ENCODE measurements at places on chromosomes 13 and 19. TPM values are rescaled to one million over a fixed set of nuclear protein-coding genes. Genes with fewer than 3 reads are reported as not detected.
A peak's percentile ranks its signal among the peaks of the same experiment; 100 is the strongest.

GRCh38 chr19:41925208-41926003, 2.8 kb downstream of the ERFL start:
- no peak for DNase-seq

DNA sequence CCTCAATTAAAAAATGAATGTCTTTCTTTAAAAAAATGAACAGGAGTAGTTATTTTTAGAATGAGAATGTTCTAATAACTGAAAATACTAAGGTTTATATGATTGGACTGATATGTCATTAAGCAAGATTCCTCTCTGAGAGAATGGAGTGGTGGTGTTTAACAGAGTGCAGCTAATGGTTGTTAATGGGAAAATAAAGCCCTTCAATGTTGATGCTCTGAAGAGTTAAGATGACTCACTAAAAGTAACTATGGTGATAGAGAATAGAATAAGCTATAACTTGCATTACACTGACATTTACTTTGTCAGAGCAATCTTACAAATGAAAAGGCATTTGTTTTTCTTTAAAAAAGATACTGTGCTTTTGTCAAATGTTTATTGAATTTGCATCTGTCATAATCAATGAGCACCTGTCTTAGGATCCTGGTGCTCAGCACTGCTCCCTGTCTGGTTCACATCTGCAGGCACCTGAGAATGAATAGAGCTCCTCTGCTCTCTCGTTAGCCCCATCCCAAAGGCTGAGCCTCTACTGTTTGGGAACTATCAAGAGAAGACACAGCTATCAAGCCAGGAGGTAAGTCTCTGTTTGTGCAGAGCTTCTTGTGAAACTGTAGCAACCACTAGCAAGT, 15.1 kb downstream of the PABPC3 start:
- no peak for DNase-seq

GRCh38 chr19:15316498-15316897, 15.8 kb downstream of the BRD4 start:
- no peak for DNase-seq

- DNase-seq, result no peak
Measured at GRCh38 chr13:26589226-26589625, 31.7 kb downstream of the WASF3 start.

GRCh38 chr19:3725640-3726310, 17.6 kb downstream of the TJP3 start:
- peak; percentile 66 for DNase-seq

- no peak for DNase-seq
Measured at GRCh38 chr13:30587739-30588138, 30.0 kb upstream of the USPL1 start.

DNA sequence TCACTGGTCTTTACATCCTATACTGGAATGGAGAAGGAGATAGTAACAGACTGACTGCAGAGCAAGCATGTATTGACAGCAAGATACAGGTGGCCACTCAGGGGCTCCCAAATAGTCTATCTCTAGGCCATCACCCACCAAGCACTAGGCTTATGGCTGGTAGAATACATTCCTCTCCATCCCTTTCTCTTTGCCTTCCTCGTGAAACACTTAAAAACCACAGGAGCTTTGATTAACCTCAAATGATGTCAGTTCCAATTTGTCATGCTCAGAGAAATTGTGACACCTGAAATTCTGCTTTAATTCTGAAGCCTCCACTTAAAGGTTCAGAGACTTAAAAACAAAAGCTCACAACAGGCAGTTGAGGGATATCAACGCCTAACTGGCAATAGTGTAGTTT, 17.2 kb downstream of the ENOX1 start:
- DNase-seq, result no peak

DNA sequence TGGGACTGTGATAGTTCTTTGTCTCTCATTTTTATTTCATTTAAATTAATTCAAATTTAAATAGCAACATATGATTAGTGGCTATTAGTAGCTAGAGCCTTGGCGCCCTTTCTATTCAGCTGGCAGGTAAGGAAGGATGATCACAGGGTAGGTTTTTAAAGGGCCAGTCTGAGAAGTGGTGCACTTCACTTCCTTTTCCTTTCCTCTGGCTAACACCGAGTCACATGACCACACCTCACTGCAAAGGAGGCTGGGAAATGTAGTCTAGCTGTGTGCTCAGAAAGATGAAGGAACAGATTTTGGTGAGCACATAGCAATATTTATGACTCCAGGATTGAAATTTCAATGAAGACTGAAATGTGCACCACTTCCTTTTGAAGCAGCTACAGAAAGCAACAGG, 128.7 kb downstream of the TSHZ3 start:
- DNase-seq, result no peak

DNA sequence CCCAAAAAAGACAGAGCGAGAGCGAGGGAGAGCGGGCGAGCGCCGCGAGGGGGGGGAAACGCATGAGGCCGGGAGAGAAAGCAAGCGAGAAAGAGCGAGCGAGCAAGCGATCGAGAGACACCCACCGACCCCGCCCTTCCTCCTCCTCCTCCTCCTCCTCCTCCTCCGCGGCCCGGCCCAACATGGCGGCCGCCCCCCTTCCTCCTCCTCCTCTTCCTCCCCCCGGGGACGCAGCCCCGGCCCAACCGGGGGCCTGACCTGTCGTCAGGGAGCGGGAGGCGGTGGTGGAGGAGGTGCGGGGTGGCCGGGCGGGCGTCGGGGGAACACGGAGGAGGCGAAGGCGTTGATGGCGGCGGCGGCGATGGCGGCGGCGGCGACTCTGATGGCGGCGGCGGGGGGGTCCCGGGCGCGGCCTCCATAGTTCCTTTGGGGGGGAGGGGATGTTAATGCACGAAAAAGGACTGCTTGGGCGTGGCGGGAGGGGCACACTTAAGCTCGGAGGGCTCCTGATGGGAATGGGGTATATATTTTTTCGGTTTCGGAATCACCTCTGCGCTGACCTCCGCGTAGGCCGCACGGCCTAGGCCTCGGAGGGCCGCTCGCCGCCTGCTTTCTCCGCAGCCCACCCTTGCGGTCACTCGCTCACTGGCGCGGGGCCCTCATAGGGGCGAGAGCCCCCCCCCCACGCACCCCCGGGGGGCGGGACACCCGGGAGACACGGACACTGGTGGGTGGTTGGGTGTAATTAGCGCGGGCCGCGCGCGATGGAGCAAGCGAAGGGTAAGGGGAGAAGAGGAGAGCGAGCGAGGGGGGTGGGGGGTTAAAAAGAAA, 1.2 kb downstream of the ZC3H4 start:
- peak; percentile 83 for DNase-seq

DNA sequence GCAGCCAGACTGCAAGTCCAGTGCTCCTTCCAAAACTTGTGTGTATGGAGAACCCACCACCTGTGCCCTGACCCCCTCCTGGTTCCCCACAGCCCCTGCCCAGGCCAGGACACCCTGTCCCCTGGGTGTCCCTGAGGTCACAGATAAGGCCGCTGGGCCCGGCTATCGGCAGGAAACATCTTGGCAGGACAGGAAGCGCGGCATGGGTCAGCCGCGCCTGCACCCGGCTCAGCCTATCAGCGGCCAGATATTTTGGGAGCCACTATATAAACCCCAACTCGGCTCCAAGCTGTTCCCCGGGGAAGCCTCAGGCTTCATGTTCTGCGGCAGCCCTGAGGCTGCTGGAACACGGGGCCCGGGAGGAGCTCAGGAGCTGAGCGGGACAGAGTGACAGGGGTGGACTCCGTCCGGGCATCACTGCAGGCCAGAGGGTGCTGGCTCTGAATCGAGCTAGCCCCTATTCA, 60.8 kb downstream of the AP1M1 start:
- no peak for DNase-seq

- DNase-seq, result no peak
Measured at GRCh38 chr19:13487985-13488384, 18.3 kb downstream of the CACNA1A start.

GRCh38 chr19:38839816-38840582, 8.4 kb upstream of the ECH1 start:
- DNase-seq, result peak; percentile 62

- DNase-seq, result peak; percentile 76
Measured at GRCh38 chr13:44710576-44710975, 134.4 kb upstream of the TSC22D1 start.

- no peak for DNase-seq
Measured at GRCh38 chr13:102141625-102142472, 260.0 kb downstream of the FGF14 start.

DNA sequence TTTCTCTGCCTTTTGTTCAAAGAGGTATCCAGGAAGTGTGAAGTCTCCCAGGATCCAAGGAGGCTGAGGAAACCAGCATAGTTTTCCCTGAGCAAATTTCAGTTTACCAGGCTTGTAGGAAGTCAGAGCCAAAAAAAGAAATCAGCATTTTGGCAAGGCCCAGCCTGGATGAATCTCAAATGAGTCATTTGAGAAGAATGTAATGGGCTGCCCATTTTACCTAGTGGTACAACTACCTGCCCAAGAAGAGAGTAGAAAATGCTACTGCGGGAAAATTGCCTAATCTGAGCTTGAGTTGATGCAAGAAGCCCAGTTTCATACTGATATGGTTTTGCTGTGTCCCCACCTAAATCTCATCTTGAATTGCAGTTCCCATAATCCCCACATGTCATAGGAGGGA, 284.1 kb upstream of the ZNF507 start:
- DNase-seq, result no peak

GRCh38 chr19:42093926-42094325, 18.0 kb downstream of the ZNF574 start:
- DNase-seq, result peak; percentile 36

DNA sequence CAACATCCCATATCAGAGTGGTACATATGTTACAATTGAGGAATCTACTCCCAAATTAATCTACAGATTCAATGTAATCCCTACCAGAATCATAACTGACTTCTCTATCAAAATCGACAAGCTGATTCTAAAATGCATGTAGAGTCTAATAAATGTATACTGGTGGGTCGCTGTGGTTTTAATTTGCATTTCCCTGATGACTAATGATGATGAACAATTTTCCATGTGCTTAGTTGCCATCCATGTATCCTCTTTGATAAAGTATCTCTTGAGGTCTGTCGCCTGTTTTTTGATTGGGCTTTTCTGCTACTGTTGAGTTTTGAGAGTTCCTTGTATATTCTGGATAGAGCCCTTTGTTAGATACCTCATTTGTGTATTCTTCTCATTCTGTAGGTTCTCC, 43.8 kb downstream of the KLF12 start:
- DNase-seq, result no peak

DNA sequence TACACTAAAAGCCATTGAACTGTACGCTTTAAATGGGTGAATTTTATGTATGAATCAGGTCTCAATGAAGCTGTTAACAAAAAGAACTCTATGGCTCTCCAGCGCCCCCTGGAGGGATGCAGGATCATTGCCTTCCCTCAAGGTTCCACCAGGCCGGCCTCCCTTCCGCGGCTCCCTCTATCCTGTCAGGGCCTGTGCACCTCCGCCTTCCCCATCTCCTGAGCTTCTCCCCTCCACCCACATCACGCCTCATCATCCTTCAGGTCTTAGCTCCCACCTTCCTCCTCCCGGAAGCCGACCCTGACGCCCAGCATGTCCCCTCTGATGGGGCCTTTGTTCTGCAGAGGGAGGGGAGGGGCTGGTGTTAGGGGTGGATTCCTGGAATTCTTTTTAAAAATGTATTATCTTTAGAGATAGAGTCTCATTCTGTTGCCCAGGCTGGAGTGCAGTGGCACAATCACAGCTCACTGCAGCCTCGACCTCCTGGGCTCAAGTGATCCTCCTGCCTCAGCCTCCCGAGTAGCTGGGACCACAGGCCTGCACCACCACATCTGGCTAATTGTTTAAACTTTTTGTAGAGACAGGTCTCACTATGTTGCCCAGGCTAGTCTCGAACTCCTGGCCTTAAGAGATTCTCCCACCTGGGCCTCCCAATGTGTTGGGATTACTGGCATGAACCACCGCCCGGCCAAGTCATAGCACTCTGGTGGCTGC, 27.7 kb downstream of the MEIS3 start:
- DNase-seq, result peak; percentile 93

GRCh38 chr13:85659493-85659892, 139.7 kb downstream of the SLITRK6 start:
- DNase-seq, result no peak

GRCh38 chr19:2055931-2056836, 5.1 kb upstream of the MKNK2 start:
- peak; percentile 93 for DNase-seq

GRCh38 chr19:1063909-1064660, 2.9 kb upstream of the ARHGAP45 start:
- DNase-seq, result no peak

DNA sequence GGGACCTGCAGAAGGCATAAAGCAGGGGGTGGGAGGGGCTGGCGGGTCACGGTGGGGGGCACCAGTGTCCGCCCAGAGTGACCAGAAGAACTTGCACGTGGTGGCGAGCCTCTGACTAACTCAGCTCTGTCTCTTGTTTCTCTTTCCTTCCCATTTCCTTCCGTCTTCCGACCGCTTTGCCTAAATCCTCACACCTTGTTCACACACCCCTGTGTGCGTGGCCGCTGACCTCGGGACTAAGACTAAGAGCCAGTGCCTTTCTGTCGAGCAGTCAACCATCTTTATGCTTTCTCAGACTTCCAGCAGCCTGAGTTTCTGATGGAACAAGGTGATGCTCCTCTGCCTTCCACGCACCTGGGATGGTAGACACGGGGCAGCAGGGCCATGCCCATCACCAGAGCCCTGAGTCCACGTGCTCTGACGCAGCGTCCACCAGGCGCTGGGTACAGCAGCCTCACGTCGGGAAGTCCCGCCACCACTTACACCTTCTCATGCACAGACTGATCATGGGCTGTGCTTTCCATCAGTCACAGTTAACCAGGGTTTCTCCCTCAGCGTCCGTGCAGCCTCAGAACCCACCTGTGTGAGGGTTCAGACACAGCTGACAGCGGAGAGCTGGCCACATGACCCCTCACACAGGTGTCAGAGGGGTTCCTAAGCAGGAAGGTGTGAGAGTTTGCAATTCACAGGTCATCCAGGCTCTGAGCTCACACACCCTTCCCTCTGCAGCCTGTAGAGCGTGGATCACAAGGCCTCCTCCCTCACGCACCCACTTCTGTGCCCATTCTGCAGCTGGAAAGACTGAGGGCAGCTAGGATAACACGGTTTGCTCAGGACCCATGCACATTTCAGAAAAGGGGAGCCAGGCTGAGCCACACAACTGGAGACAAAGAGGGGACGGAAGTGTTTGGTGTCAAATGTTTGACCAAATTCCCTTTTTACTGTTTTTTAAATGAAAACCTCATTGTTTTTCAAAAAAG, 90.7 kb upstream of the MCF2L start:
- DNase-seq, result no peak

Gene KLK11
- not detected for total RNA-seq

Gene ZNF878
- total RNA-seq, result 0.29 TPM

Gene TNFSF13B
- total RNA-seq, result 2.2 TPM

Gene GJA3
- under 0.01 TPM for total RNA-seq

Gene CEACAM20
- not detected for total RNA-seq

Gene VPS36
- total RNA-seq, result 35.8 TPM

Gene RFPL4AL1
- not detected for total RNA-seq

Gene CGB3
- total RNA-seq, result not detected

Gene CLEC17A
- total RNA-seq, result under 0.01 TPM

Gene HAUS5
- 4.7 TPM for total RNA-seq

Gene TPTE2
- not detected for total RNA-seq

Gene ZFR2
- not detected for total RNA-seq

Gene PRR20C
- total RNA-seq, result not detected

Gene ICAM5
- total RNA-seq, result under 0.01 TPM

Gene ANKRD24
- total RNA-seq, result 0.72 TPM
